Activated gamma-delta T cell treated with anti-CD3 and anti-CD28 coated beads, Interleukin-2, amount 50 U/mL, for 16 hours (primary cell): ENCODE measurements at places on chromosomes 5 and 9.

DNA sequence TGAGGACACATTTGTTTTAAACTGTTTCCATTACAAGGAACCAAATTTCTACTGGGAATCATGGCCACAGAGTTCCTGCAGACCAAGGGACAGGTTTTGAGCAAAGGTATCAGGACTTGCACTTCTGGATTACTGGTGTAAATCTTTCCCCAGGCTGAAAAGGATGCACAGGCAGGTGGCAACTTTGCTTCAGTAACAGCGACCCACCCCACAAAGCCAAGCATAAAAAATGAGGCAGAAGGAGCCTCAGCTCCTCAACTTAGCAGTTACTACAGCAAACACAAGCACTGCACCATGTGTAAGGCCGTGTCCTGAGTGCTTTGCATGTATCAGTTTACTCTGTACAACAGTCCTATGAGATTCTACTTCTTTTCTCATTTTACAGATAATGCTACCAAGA is 251.9 kb downstream of the EBF1 start:
- DNase-seq: no peak

- DNase-seq: no peak
Observed at GRCh38 chr5:60993875-60994571, 49.0 kb downstream of the NDUFAF2 start.

DNA sequence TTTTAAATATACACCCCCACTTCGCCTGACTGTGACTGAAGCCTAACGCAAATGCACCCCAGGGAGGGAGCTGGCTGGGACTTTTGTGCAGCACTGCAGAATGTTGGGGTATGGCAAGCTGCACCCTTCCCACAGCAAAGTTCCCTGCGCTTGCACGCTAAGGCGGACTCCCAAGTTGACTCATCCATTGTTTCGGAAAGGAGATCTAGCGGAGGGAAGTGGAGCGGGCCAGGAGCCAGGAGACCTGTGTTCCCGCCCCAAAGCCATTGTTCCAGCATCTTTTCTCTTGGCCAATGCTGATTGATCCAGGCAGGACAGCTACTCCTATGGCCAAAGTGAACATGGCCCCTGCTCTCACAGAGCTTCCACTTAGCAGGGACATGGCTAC is 202.9 kb downstream of the AOPEP start:
- no peak for DNase-seq

DNA sequence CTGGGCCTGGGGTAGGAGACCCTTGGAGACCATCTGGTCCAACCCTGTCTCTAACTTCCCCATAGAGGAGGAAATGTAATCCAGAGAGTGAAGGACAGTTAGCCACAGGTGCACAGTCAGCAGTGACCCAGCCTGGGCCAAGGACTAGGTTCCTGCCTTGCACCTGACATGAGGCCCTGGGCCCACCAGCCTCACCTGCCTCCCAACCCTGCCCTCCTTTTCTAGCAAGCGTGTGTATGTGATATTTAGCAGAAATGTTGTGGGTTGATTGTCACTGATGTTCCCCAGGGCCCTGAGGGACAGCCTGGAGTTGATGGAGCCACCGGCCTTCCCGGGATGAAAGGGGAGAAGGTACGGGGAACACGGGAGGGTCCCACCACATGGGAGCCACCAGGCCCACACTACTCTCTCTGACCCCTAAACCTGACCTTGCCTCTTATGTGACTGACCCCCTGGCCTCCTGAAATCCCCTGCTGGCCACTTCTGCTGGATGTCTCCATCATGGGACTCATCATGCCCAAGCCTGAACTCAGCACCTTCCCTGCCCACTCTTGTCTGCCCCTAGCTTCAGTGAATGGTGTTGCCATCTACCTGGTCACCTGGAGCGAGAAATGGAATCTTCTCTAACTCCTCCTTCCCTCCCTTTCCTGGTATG is 79.2 kb upstream of the TGFBR1 start:
- DNase-seq: no peak

GRCh38 chr9:35267710-35268109 is 105.9 kb downstream of the UNC13B start:
- no peak for DNase-seq

GRCh38 chr5:40066616-40067015 is 613.1 kb upstream of the PTGER4 start:
- DNase-seq: no peak

DNA sequence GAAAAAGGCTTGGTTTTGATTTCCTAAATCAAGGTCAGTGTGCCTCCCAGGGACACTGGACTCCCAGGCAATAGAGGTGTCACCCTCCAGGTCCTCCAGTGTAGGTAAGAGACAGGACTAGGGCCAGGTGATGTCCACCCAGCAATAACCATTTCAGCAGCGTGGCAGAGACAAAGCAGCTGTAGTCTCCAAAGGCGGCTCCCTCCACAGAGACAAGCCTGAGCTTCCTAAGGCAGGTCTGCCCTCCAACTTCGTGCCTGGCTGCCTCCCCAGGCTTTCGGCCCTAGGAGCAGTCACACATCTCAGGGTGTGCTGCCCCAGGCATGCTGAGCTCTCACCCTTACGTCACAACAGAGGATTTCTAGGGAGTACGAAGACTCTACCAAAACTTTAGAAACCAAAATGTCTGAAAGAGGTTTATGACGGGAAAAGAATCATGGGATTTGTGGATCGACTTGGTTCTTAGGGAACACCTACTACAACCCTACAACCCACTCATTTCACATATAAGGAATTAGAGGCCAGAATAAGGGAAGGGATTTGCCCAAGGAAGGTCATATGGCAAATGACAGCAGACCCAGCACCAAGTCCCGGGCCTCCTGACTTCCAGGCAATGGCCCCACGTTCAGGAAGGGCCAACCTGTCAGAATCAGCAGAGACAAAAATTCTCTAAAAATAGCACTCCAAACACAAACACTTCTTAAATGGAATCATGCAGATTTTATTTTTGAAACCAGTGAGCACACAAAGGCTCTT is 105.5 kb downstream of the KLHL3 start:
- DNase-seq: no peak

DNA sequence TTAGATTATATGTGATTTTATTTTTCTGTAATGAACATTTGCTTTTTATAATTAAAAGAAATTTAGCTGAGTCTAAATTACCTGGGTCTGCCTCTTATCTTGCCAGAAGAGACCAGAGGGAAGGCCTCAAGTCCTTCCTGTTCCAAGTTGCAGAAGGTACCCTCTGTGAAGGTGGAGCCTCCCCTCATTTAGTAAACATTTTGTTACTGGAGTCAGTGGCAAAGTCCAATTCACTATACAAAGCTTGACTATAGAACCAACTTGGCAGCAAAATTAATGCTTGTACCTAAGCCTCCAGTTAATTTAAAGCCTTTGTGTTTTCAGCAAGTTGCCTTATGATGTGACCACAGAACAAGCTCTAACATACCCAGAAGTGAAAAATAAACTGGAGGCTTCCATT is 42.8 kb upstream of the F2R start:
- DNase-seq: no peak

DNA sequence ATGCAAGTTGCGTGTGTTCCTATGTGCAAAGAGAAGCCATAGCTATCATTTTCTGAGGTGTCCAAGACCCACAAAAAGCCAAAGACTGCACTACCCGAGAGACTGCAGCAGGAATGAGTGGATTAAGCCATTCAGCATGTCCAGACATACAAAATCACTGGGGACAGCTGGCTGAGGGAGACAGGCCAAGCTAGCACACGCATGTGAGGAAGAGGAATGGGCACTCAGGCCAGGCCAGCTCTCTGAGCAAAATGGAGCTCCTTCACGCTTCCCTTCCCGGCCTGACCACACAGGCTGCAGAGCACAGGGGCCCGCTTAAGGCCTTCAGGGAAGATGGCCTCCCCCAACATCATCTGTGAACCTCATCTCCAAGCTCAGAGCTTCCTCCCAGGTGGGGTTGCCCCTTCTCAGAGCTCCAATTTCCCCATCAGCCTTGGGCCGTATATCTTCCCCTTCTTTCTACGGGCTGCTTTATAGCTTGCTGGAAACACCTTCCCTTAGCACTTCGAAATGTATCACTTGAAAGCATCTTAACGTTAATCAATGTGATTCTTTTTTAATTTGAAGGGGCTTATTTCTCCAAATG is 8.4 kb downstream of the DCANP1 start:
- no peak for DNase-seq

DNA sequence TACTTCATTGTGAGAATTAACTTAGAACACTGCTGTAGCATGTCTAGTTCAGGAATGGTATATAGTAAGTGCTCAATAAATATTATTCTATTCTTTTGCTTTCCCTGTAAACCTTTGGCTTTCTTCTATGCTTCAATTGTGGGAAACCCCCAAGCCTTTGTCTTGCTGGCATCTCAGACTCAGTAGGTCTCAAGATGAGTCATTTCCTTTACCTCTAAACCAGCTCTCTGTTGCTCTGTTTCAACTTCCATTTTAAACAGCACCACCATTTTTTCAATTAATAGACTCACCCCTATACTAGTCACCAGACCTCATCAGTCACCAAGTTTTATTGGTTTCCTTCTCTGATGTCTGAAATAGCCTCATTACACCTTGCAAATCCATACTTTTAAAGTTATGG is 43.5 kb downstream of the DMAC1 start:
- DNase-seq: no peak

DNA sequence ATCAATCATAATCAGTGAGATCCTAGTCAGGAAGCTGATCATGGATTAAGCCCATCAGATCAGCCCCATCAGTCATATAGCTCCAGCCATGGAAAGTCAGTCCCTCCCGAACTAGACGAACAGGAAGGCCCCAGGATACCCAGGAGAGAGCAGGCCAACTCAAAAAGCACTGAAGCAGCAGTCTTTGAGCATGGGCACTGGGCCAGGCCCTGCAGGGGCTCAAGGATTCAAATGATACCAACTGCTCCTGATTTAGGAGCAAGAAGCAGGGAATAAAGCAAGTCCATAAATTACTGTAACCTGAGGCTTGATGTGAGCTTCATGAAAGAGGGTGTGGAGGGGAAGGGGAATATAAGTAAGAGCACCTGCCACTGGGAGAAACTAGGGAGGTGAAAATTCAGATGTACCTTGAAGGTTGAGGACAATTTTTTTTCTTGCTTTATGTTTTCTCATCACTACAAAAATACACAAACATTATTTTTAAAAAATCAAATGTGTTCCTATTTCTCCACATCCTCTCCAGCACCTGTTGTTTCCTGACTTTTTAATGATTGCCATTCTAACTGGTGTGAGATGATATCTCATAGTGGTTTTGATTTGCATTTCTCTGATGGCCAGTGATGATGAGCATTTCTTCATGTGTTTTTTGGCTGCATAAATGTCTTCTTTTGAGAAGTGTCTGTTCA is 115.2 kb downstream of the SIL1 start:
- DNase-seq: no peak

- no peak for DNase-seq
Observed at GRCh38 chr5:112116371-112116770, 302.7 kb downstream of the EPB41L4A start.

- no peak for DNase-seq
Observed at GRCh38 chr9:93365427-93366118, 85.9 kb upstream of the FAM120A start.

DNA sequence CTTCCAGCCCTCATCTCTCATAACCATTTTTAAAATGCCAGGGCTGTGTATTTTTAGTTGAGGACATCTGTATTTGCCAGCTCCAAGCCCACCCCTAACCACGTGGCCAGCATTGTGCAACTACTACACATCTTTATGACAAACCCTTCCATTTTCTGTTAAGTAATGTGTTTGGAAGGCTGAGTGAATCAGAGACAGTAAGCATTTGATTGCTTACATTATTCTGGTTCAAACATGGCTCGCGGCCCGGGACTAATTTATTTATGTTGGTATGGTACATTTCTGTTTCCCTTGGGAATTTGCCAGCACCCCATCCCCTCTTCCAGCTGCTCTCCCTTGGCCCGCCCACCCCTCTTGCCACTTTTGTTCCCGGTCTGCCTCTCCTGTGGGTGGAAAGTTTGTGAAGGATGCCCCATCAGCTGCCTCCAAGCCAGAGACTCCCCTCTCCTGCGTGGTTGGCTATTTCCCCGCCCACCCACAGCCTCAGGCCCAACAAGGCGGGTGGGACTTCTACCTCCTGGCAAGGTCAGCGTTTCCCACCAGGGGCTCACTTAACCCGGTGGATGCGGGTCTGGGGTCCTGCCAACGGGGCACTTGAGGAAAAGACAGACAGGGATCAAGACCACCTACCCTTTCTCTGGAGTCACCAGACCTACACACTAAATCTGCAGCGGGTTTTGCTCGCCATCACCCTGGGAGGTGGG is 162.2 kb downstream of the HSD17B3 start:
- DNase-seq: no peak

DNA sequence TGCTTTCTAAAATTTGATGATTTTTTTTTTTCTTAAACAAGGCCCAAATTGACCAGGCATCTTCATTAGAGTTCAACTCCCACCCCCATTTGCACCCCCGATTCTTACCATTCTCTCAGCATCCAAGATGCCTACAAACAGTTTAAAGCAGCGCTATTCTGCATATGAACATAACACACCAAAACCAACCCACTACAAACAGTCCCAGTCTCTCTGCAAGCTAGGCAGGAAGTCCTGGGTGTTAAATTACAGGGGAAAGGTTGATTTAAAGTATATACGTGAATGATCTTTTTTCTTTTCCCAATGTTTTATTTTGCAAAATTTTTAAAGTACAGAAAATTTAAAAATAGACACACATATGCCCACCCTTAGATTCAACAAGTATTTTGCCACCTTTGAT is 127.0 kb downstream of the ADAMTS12 start:
- DNase-seq: no peak

- no peak for DNase-seq
Observed at GRCh38 chr9:91807643-91808246, 142.3 kb downstream of the ROR2 start.

GRCh38 chr5:134844252-134844651 is 1.5 kb upstream of the C5orf24 start:
- DNase-seq: no peak

DNA sequence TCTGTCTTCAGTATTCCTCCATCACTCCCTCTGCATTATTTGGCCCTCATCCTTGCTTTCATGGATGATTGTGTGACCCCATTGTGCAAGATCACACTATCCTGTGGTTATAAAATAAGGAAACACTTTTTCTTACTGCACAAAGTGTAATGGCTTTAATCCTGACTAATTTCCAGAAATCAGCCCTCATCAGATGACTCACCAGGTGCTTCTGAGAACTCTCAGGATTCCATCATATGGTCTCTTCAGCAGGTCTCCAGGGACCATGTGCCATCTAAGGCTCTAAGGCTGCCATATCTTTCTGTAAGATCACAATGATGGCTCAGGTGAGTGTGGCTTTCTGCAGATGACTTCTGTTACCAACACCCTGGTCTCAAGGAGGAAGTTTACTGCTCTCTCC is 27.3 kb upstream of the FER start:
- no peak for DNase-seq

- DNase-seq: no peak
Observed at GRCh38 chr9:75644649-75645048, 245.8 kb upstream of the PCSK5 start.

- DNase-seq: no peak
Observed at GRCh38 chr5:140575309-140575708, 10.7 kb downstream of the SLC35A4 start.

GRCh38 chr5:125837866-125838265 is 585.3 kb upstream of the GRAMD2B start:
- DNase-seq: no peak

- DNase-seq: no peak
Observed at GRCh38 chr9:92480291-92480771, 2.0 kb downstream of the ASPN start.

- no peak for DNase-seq
Observed at GRCh38 chr9:126443144-126443543, 116.5 kb downstream of the MVB12B start.

- no peak for DNase-seq
Observed at GRCh38 chr5:172299916-172300439, 16.4 kb upstream of the UBTD2 start.

GRCh38 chr9:23731353-23731752 is 94.7 kb downstream of the ELAVL2 start:
- DNase-seq: no peak
